ENCODE measurements at places on chromosomes 1 and 21.

- DNase-seq, result no peak
Observed at GRCh38 chr1:45767035-45767434, 16.6 kb upstream of the IPP start.

DNA sequence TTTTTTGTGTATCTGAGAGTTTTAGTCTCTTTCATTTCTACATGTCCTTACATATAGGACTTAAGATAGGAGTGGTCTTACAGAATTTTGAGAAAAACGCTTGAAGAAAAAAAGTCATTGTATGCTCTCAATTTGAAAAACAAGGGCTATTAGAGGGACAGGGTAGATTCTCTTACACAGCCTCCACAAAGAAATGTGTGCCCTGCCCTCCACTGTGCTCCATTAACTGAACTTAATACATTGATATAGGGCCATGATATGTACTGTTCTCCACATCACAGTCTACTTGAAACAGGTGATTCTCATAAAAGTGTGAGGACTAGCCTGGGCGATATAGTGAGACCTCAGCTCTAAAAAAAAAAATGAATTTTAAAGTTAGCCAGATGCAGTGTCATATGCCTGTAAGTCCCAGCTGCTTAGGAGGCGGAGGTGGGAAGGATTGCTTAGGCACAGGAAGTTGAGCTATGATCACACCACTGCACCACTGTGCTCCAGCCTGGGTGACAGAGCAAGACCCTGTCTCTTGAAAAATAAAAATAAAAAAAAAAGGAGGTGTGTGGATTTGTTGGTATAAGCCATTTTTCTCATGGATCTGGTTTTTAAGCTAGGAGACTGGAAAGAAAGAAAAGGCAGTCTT is 77.0 kb downstream of the HMCN1 start:
- no peak for DNase-seq

GRCh38 chr1:178934546-178934945 is 63.7 kb upstream of the ANGPTL1 start:
- no peak for DNase-seq

GRCh38 chr1:196209265-196209664 is 399.0 kb downstream of the KCNT2 start:
- no peak for DNase-seq

GRCh38 chr21:35982717-35983116 is 77.6 kb downstream of the SETD4 start:
- DNase-seq, result no peak

DNA sequence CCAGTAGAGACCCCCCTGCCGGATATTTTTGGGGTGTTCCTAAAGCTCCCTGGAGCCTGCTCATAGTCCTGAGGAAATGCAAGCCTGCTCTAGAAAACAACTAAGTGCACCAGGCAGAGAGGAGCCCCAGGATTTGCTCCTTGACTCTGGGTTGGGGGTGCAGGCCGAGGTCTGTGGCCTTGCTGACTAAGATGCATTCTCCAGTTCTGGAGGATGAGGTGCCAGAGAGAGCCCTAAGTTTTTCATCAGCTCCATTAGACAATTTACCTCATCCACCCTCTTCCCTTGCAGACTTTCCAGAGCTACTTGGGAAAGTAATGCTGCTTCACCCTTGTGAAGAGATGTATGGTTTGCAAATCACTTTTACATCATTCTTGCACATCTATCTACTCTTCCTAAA is 9.1 kb downstream of the TUFT1 start:
- DNase-seq, result no peak

DNA sequence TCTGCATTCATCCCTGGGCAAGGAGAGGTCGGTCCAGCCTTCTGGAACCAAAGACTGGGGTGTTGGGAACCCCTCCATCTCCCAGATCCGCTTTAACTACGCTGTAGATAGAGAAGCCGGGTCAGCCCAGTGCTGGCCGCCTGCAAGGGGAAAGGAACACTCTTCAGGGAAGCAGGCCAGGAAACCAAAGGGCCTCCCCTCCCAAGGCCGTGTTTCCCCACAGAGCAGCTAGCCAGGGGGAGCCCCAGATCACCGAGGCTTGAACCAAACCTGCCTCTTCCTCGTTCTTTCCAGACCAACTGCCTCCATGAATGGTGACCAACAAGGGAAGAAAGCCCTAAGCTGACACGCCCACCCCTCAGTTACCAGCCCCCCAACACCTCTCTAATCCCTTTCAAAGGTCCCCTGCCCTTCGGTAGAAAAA is 1.2 kb upstream of the CHD5 start:
- no peak for DNase-seq

DNA sequence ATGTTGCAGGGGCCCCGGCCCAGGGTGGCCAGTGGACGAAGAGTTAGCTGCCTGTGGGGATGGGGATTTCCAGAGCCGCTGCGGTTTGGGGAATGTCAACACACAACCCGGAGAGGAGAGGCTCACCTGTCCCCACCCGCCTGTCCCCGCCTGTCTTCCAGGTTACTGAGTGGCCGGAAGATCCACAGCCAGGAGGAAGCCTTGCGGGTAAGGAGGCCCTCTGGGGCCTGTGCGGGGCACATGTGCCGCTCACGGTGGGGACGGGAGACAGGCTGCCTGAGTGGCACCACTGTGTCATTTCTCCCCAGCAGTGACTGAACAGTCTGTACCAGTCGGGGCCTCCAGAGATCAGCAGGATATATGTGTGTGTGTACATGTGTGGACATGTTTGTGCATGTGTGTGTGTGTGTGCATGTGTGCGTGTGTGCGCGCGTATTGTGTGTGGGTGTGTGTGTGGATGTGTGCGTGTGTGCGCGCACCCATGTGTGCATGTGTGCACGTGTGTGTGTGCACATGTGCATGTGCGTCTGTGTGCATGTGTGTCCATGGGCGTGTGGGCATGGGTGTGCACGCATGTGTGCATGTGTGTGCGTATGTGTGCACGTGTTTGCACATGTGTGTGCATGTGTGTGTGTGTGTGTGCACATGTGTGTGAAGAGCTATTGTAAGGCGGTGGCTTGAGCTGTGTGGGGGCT is 25.6 kb downstream of the CSTB start:
- DNase-seq, result no peak

DNA sequence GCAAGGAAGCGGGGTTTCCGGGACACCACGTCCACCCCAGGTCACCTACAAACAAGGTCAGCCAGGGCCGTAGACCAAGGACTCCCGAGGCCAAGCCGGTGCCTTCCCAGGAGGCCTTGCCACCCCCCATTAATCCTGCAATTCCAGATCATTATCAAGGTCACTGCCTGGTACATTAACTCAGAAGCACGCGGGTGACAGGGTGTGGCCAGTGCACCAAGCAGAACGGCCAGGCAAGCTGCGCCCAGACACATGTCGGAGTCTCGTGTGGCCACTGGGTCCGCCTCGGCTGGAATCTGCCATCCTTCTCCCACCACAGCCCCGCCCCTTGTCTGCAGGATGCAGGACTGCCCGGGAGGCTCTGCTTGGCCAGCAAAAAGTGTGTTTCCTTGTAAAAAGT is 144.7 kb downstream of the PRDM16 start:
- no peak for DNase-seq

- no peak for DNase-seq
Observed at GRCh38 chr1:115138271-115138670, 49.0 kb upstream of the TSPAN2 start.

DNA sequence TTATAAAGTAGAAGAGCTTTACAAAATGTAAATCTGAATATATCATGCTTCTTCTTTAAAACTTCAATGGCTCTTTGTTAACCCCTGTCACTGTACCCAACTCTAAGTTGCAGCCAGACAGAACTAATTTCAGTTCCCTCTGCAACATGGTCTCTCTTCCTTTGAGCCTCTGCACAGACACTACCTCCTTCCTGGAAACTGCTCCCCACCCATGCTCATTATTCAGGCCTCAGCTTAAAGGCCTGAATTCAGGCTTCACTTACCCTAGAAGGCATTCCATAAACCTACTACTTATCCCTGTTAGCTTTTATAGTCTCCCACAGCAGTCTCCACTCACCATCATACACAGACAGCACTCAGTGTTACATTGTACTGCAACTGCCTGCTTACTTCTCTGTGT is 2.6 kb upstream of the EEIG2 start:
- no peak for DNase-seq

GRCh38 chr1:153991151-153991630 is 629 bp downstream of the RPS27 start:
- DNase-seq, result no peak

- peak; percentile 72 for DNase-seq
Observed at GRCh38 chr1:40162753-40163441, 1.7 kb downstream of the RLF start.

DNA sequence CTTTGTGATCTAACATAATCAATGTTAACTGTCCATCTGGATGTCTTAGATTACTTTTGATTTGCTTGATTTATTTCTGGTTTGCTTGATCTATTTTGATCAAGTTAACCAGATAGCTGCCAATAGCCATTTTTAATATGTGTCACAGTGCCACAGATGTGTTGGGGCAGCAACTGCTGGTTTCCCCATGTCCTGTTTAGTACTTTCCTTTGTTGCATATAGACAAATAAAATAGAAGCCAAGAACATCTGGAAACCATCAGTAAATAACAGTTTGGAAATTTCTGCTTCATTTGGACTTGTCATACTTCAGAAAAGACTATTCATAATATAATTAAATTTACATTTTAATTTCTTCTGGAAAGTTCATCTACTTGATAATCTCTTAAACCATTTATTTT is 145.6 kb upstream of the C21orf91 start:
- DNase-seq, result no peak

DNA sequence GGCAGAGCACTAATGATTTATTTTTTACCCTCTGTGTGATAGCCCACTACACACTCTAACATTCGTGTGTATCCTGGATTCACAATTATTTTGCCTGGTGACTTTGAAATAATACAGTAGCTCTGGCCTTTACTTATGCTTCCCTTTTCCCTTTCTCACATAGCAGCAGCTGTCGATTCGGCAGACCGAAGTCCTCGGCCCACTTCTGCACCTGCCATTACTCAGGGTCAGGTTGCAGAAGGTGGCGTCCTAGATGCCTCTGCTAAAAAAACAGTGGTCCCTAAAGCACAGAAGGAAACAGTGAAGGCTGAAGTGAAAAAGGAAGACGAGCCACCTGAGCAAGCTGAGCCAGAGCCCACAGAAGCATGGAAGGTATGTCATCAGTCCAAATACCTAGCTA is 70.8 kb downstream of the TMEM200B start:
- no peak for DNase-seq

GRCh38 chr1:230050973-230051735 is 15.9 kb upstream of the GALNT2 start:
- DNase-seq, result no peak

DNA sequence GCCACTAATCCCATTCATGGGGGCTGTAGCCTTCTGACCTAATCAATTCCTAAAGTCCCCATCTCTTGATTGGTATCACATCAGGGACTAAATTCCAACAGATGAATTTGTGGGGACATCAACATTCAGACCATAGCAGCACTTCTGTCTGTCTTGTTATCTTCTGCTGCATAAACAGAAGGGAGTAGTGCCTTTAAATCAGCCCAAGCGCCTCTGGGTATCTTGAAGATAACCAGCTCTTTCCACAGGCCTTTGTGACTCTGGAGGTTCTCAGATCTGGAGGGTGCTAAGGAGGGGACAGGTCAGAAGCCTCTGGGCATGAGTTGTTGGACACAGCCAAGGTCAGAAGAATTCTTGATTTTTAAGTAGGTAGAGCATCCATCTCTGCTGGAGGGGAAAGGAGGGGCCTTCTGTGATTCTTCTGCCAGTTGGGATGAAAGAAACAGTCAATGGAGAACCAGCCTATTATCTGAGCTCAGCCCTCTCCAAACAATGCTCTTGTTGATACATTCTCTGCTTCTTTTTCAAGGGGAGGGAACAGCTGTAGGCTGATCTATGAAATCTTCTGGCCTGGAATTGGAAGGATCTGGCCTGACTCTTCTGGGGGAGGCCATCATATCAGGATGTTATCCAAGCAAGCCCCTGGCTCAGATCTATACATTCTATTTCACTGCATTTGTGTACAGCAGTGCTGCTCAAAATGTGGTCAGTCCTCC is 31.3 kb upstream of the LRIG2 start:
- no peak for DNase-seq

DNA sequence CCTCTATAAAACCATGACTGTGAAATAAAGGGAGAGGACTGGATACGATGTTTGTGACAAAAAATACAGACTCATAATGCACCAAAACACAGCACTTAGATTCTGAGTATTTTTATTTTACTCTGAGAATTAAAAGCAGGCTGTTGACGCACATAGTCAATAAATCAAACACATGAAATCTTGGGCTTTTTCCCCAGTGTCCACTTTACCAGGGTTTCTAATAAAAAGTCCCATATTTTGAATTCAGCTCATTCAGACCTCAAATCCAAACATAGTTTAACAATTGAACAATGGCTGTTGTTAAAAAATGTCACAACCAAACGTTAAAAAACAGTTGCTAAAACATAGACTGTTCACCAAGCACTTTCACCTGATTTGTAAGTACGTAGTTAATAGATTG is 553.4 kb downstream of the LTN1 start:
- DNase-seq, result no peak

- no peak for DNase-seq
Observed at GRCh38 chr1:221294242-221294641, 415.0 kb downstream of the HLX start.

DNA sequence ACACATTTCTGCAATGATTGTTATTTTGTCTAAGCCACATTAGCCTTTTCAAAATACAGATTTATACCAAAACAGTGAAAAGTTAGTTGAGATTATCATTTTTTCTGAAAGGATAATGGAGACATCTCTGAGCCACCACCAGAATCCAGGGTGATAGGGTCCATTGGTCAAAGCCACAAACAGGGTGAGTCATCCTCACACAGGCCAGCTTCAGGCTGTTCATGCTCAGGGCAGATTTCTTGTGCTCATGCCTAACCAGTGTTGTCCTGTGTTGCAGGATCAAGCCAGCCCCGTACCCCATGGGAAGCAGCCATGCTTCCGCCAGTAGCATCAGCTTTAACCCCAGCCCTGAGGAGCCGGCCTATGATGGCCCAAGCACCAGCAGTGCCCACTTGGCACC is 13.4 kb downstream of the ELOA start:
- DNase-seq, result no peak

DNA sequence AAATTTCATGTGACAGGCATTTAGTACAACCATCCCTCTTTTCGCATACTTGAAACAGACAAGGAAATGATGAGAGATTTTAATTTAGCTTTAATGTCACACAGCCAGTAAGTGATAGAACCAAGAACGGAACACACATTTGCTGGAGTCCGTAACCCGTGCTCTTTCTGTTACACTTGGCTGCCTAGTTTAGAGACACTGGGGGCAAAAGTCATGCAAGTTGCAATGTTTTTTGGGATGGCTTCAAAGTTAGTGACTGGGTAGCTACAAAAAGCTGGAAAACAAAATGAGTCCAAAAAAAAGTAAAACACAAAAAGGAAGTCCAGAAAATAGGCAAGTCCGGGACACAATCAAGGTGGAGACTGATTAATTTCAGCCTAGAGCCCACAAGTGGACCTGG is 5.9 kb downstream of the NID1 start:
- no peak for DNase-seq

Measured in NCI-H1092 (cell line).